ENCODE measurements at places on chromosomes 16 and 17.

DNA sequence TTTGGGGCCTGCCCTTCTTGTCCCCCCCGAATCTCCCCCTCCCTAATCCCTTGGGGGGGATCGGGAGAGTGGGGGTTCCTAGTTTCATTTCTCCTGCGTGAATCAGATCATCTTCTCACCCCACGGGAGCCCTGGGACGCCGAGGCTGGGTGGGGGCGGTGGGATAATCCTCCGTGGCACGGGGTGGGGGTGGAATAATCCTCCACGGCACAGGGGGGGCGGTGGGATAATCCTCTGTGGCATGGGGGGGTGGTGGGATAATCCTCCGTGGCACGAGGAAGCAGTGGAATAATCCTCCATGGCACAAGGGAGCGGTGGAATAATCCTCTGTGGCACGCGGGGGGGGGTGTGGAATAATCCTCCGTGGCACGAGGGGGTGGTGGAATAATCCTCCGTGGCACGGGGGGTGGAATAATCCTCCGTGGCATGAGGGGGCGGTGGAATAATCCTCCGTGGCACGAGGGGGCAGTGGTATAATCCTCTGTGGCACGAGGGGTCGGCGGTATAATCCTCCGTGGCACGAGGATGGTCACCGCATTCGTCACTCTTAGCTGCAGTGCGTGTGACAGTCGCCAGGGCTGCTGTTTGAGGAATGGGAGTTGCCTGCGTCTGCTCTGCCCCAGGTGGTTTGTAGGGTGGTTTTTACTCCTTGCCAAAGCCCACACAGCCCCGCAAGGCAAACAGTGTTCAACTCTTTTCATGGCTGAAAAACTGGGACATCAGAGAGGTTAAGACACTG lies 156.9 kb downstream of the LAT start:
- DNase-seq = no peak

GRCh38 chr17:50426814-50427787 lies 1.1 kb downstream of the ACSF2 start:
- DNase-seq = peak; percentile 55

DNA sequence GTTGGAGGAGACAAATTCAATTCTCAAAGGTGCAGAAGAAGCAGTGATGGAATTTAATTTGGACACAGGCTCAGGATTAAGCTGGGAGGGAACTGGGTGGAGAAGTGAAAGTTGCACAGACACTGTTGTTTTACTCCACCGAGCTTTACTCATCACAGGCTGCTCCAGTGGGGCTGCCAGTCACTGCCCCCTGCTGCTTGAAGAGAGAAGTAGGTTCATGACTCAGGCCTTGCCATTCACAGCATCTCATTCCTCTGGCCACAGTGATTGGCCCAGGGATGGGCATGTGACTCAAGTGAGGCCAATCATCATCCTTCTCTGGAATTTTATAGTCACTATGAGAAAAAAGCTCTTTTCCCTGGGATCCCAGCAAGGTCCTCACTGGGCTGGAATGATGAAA lies 11.8 kb downstream of the GNAO1 start:
- peak; percentile 58 for DNase-seq

DNA sequence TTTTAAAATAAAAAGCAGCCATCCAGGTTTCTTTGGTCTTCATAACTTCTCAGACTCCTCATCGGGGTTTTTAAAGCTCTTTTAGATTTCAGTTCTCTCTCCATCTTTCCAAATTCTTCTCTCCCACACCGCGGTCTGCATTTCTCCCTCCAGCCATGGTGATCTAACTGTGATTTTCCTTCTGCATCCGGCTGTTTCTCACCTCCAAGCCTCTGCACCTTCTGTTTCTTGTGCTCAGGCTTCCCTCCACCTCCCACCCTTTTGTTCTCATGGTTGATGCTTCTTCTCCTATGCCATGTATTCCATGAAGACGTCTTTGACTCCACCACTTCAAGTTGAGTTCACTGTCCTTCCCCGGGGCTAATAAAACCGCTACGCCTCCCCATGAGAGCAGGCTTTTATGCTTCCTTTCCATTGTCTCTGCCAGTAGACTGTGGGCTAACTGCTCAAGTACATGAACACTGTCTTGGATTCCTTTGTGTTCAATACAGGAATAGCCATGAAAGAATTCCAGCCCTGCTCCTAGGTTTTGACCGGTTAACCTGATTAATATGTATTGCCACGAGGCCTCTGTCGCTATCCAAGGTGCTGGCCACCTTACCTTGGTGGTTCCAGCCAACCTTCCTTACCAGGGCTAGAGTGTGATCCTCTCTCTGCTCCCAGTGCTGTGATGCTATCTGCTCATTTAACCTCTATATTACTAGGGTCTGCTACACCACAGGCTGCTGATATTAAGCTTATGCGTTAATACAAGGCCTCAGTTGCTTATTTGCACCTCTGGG lies 625.1 kb downstream of the HS3ST4 start:
- no peak for DNase-seq

- peak; percentile 13 for DNase-seq
Observed at GRCh38 chr16:12214509-12214908, 238.0 kb downstream of the SNX29 start.

GRCh38 chr17:22310717-22311686 lies 618.7 kb downstream of the KCNJ18 start:
- DNase-seq = no peak

DNA sequence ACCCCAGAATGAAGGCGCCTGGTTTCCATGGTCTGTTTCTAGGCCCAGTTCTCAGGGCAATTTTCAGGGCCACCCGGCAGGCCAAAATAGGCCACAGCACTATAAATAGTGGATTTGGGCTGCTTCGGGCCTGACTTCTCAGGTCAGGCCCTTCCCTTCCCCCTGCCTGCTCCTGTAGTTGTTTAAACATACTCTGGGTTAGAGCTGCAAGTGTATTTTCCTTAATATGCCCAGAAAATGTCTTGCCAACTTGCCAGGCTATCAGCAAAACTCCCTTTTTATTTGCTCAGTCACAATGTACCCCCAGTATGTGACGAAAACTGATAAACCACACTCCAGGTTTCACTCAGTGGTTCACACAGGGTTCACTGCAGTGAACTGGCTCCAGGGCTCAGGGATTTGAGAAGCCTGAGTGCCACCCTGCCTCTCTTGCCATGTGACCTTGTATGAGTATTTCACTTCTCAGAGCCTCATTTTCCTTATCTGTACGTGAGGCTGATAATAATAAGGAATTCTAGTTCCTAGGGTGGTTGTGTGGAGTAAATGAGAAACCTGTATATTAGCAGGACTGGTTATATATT lies 76.5 kb downstream of the GPRC5B start:
- DNase-seq = no peak

- DNase-seq = no peak
Observed at GRCh38 chr17:69516911-69517310, 102.4 kb downstream of the MAP2K6 start.

DNA sequence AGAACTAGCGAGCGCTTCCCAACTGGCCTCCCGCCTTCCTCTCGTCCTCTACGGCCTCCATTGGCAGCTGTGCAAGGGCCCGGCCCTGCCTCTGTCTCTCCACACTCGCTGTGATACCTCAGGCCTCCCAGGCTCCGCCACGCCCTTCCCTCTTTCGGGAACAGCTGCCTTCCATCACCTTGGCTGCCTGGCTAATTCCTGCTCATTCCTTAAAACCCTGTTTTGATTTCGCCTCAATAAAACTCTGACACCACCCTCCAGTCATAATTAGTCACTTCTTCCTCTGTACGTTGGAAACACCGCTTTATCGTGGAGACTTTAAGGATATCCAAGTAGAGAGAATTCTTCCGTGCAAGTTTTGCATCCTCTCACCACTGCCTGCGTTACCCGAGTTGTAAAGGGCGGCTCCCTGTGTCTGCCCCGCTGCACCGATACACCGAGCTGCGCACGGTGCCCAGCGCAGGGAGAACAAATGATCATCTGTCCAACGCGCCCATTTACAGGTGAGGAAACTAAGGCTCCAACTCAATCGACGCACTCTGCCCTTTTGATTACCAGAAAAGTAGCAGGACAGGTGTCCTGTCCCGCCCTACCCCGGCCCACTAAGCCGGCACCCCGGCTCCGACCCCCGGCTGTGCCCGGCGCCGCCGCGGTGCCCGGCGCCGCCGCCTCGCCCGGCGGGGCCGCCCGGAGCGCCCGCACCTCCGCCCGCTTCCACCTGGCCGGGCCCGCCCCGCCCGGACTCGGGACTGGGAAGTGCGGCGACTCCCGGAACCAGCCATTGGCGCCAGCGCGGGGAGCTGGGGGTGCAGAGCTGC lies 139.7 kb downstream of the SEC14L1 start:
- DNase-seq = peak; percentile 73

DNA sequence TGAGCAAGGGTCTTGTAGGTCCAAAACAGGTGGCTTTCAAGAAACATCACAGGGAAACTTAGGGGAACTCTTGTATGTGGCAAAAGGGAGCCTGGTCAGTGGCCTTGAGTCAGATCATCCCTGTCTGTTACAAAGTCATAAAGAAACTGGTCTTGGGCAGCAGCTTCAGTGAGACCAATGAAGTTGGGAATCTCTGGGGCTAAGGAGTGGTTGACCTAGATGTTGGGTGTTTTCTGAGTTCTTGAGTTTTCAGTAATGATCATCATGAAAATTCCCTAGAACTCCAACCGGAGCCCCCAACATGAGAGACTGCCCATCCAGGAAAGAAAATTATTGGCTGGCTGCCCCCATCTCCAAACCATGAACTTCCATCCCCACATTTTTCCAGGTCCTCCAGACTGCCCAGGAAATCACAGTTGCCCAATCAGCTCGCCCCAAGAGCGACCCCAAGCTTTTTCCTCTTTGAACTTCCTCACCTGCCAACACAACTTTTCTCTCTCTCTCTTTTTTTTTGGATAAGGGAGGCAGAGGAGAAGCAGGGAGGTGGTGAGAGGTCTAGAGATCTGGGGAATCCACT lies 3.9 kb downstream of the CCR7 start:
- no peak for DNase-seq

- no peak for DNase-seq
Observed at GRCh38 chr16:74304835-74305176, 8.2 kb downstream of the PSMD7 start.

DNA sequence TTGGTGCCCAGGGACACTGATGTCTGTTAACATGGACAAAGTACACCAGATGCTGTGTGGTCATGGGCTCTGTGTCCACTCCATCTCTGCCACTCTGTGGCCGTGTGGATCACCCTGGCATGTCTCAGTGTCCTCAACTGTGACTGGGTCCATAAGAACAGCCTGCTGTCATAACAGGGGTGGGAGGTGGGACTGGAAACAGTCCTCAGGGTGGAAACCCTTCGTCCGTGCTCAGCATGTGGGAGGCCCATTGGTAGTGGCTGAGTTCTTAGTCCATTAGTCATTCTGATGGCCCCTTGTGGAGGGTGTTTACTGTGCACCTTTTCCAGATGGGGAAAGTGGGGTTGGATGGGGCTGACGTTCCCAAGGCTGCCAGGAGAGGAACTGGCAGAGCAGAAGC lies 12.8 kb downstream of the FLYWCH2 start:
- DNase-seq = peak; percentile 55

GRCh38 chr17:1830288-1830687 lies 483 bp downstream of the RPA1 start:
- peak; percentile 3 for DNase-seq

DNA sequence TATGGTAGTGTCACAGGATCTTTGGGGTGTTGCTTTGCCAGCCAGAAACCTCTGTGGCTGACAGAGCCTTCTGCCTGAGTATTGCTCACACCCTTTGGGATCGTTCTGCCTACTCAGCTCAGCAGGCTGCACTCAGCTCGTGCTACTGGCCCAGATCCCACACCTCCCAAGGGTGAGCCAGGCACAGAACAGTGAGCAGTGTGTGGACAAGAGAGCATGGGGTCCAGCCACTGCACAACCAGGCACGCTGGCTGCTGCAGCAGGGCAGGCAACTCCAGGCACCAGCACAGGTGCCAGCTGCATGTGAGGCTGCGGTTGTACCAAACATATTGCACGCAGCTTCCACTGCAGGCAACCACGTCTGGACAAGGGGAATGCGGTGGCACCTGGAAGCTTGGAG lies 84.9 kb downstream of the CYB561 start:
- no peak for DNase-seq

GRCh38 chr17:52306314-52306713 lies 147.8 kb upstream of the CA10 start:
- no peak for DNase-seq
